Stimulated activated CD8-positive, alpha-beta memory T cell treated with anti-CD3 and anti-CD28 coated beads, Interleukin-12 subunit alpha, Interleukin-12 subunit beta, amount 100 ng/mL, for 1 hour (primary cell): ENCODE measurements at places on chromosomes 5 and 9.

- no peak for DNase-seq
Observed at GRCh38 chr9:132141948-132142594, 19.8 kb upstream of the NTNG2 start.

DNA sequence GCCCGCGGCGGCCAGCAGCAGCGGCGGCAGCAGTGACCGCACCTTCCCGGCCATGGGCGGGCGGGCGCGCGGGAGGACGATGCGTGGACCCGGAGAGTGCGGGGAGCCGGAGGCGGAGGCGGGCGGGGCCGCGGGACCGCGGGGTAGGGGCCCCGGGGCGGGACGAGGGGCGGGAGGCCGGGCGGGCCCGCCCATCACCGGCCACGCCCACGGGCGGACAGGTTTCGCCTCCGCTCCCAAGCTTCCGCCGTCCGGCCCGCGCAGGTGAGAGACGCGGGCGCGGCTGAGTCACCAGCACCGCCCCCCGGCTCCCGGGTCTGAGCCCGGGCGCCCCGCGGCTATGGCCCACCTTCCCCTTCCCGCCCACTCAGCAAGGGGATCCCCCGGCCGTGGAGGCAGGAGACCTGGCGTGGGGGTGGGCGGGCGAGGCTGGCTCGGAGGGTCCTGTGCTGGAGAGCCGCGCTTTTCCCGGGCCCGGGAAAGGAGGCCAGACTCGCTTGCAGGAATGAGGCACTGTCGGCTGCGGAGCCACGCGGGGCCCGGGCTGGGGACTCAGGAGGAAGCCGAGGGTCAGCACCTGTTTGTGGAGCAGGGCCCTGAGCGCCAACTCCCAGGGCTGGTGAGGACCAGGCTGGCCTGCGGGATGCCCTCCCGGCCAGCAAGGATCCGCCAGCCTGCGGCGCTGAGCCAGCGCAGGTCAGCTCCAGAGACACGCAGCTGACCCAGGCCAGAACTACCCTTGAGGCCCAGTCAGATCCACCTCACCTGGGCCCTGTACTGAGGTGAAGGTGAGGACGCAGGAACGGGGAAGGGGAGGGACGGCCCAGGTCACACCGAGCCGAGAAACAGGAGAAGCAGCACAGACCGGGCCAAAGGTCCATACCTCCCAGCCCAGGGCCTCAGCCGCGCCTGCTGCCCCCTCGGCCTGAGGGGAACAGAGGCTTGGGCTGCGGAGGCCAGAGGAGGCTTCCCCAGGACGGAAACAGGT lies at the start of gene ENTPD2:
Gene ENTPD2, minus strand, starts transcription at position 118 of the 988 bp plus-strand sequence. Its CDS starts 64 bp downstream, at position 54.
- no peak for DNase-seq

- no peak for DNase-seq
Observed at GRCh38 chr5:5139777-5140478, at the start of gene ADAMTS16. Gene ADAMTS16 (plus strand): TSS chr5:5140330. CDS start chr5:5140468, 138 bp downstream.

DNA sequence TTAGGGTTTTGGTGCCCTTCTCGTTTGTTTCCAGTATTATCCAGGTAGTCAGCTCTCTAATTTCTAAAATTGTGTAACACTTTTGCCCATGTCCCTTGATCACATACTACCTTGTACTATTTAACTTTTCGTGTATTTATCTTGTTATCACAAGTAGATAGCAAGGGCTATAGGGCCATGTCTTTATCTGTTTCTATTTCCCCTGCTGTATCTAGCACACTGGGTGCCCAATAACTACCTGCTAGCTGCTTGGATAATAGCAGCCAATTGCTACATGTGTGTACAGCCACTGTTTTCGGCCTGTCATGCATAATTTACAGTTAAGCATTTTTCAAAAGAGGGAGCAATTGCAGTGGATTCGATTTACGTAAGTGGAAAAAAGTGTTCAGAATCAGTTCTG lies 64.8 kb upstream of the TNFAIP8 start:
- no peak for DNase-seq

- DNase-seq = no peak
Observed at GRCh38 chr5:181184845-181185216, 20.2 kb downstream of the TRIM7 start.

- no peak for DNase-seq
Observed at GRCh38 chr5:78612227-78613150, 36.1 kb downstream of the LHFPL2 start.
